Vagina (tissue), 2 donors: ENCODE measurements at places on chromosomes 6 and 20.

GRCh38 chr20:19725814-19726525 lies 32.1 kb upstream of the RIN2 start:
- no peak for DNase-seq

DNA sequence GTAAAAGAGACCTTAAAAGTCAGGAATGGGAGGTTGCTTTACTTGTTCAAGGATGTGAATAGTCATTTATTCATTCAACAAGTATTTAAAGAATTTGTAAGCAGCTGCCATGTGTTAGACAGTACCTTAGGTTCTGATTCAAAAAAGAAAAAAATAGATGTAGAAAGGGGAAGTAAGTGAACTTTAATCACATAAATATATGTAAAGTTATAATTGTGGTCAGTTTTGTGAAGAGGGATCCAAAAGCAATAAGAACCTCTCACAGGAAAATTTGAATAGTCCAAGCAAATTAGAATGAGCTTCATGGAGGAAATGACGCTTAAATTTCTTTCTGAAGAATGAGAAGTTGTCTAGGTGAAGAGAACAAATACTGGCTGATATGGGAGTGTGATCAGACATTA lies 596.1 kb upstream of the CITED2 start:
- no peak for DNase-seq

- no peak for DNase-seq
Observed at GRCh38 chr20:51470907-51471411, 71.6 kb downstream of the NFATC2 start.

- no peak for DNase-seq
Observed at GRCh38 chr6:24692848-24693592, 25.9 kb downstream of the C6orf62 start.

- DNase-seq, result no peak
Observed at GRCh38 chr6:111263837-111264236, 176.5 kb downstream of the SLC16A10 start.

GRCh38 chr20:11544029-11544678 lies 373.5 kb upstream of the BTBD3 start:
- no peak for DNase-seq

DNA sequence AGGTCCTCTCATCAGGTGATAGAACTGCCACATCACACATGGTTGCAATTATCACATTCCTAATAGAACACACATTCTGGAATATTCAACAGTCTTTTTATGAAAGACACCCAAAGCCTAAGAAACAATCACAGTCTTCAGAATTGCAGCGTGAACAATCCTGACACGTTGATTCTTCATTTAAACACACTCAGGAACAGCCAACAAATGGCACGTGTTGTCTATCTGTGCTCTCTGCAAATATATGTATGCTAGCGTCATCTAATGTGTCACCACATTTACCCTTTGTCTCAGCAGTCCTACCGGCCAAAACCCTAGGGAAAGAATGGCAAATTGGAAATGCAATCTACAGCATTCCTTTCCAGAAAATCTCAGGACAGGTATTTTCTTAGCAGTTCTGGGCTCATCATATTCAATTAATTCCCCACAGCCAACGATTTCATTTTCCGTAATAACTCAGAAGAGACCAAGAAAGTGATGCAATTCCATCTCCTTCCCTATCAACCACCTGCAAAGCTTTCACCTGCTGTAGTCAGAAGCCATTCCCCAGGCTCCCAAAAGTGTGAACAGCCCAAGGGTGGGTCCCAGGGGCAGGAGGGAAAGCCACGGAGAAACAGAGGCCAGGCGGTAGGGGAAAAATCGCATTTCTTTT lies 280.3 kb upstream of the JARID2 start:
- DNase-seq, result no peak

DNA sequence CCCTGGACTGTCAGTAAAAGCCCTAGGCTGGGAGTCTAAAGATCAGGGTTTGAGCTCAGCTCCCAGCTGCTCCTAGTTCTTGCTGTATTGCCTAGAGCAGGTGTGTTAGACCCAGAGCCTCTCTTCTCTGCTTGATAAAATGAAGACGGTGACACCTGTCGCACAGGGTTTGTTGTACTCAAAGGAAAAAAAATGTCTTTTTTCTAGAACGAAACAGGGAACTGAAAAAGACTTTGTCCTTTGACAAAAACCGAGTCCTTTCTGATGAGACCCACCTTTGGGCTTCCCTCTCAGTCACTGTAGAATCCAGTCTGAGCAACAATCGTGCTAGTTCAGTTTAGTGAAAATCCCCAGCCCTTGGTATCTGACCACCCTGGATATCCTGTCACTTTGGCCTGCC lies 102.1 kb upstream of the LAMP5 start:
- no peak for DNase-seq
